ENCODE measurements at places on chromosomes 3 and 15.

GRCh38 chr3:126557415-126557745 is 1.4 kb downstream of the C3orf22 start:
- DNase-seq, result no peak

- no peak for DNase-seq
Observed at GRCh38 chr15:100335335-100335999, 6.3 kb downstream of the ADAMTS17 start.

DNA sequence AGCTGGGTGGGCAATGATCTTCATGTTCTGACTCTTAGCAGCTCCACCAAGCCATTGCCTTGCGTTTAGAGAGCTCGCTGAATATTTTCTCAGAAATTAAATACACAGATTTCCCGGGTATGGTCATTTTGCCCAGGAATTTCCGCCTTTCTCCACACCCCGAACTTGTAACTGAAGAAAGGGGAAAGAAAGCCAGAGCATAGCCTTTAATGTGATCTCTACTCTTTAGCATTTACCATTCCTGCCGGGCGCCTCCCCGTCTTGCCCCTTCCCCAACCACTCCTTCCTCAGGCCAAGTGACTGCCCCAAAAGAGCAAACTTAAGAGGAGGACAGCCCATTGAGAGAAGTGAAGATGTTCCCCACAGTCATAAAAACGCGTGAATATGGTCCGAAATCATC is 53.1 kb downstream of the LMCD1 start:
- no peak for DNase-seq

GRCh38 chr3:147406028-147406931 is at the start of gene ZIC4:
TSS of gene ZIC4 (minus strand) at chr3:147406543. CDS start at chr3:147402797, 3,746 bp downstream.
- DNase-seq, result peak; percentile 76

GRCh38 chr3:175486255-175486654 is 627.1 kb downstream of the NAALADL2 start:
- no peak for DNase-seq

GRCh38 chr3:125083776-125084175 is 28.0 kb upstream of the HEG1 start:
- peak; percentile 81 for DNase-seq

GRCh38 chr3:10370429-10370828 is 49.5 kb upstream of the SEC13 start:
- DNase-seq, result peak; percentile 69

GRCh38 chr3:124409650-124410275 is 320.5 kb upstream of the UMPS start:
- DNase-seq, result peak; percentile 92

DNA sequence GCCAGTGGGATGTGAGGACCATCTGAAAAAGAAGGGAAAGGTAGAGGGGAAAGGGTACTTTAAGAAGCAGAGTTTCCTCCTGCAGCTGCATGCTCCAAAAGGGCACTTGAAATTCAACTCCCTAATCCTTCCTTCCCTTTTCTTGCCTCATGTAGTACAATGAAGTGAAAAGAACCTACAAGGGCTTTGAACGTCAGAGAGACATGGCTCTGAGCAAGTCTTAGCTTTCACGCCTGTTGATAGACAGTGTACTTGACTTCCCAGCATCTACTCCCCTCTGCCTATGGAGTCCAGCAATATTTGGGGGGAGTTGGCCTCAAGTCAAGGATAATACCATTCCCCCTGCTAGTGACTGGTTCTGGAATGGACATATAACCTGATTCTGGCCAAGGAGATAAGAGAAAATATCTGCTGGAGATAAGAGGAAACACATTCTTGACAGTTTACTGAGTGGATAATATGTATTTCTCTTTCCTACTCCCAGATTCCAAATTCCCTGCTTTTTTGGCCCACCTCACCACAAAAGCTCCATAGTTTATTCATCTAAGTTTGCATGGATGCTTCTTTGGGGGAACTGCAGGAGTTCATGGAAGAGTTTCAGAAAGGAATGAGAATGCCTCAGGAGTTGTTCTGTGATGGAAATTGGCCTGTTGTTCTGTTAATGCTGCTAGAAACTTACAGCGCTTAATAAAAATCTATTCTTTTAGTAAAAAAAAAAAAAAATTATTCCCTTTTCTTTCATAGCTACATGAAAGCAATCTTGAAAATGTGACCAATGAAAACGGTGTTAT is 193.0 kb upstream of the TPM1 start:
- no peak for DNase-seq

DNA sequence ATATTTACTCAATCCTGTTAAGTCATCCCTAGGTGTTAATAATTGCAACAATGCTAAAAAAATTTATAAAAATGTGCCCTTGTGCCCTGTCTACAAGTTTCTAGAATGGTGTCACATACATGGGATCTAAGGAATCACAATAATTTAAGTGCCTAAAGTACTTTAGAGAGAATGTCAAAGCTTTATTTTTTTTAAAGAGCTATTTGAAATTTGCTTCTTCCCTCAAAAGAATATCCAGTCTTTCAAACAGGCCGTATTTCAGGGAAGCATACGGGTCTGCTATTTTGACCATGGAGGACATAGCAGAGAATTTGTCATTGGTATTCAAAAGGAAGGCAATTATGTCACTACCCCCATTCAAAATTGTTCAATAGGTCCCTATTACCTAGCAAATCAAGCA is 29.7 kb downstream of the MEIS2 start:
- DNase-seq, result no peak

- DNase-seq, result no peak
Observed at GRCh38 chr3:177724020-177724638, 526.8 kb upstream of the TBL1XR1 start.

DNA sequence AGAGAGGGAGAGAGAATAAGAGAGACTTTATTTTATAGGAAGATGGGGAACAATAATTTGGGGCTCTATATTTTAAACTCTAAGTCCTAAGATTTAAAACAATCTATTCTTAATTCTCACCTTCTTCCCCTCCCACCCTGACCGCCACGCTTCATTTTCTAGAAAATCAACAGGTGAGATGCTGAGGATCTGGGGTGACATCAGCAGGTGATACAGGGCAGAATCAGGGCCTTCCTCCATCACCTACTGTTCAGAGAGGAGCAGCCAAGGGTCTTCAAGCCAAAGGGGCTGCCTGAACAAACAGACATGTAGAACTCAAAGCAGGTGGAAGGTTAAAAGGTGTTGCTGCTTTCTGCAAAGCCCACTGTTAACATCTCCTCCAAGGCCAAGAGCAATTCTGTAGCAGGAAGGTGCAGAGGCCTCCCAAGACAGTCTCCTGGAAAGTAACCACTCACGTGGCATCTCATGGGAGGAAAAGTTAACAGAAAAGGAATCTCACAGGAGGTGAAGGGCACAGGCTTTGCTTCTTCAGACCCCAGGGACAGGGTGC is 183.6 kb upstream of the TLE3 start:
- no peak for DNase-seq

DNA sequence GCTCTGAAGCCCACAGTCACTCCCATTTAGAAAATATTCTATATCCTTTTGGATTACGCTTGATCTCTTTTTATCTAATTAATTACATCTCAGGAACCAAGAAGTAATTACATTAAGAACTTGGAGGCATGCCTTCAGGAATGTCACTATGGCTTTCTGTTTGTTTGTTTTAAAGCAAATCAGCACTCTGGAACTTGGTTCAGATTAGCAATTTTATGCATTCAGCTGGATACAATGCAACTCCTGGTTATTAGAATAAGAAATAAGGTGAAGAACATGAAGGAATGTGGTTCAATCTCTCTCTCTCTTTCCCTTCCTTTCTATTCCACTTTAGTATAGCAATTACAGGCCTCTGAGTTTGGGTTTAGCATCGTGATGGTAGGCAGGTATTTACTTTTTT is 235.8 kb downstream of the FHIT start:
- DNase-seq, result no peak

DNA sequence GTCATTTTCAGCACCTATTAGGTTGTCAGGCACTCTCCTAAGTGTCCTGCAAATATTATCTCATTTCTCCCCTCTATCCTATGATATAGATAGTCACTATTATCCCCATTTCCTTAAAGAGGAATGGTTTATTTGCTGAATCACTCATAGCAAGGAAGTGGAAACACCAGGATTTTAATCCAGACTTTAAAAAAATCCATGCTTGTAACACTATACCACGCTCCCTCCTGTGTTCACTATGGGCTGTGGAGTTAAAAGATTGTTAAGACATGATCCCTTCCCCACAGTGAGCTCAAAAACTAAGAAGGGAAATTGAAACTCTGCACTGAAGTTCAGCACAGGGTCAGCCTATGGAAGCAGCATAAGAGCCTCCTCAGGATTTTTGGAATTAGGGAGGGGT is 60.2 kb downstream of the TMEM39A start:
- DNase-seq, result no peak
